ENCODE measurements at places on chromosomes 4 and X.

- no peak for DNase-seq
These were observed 45.7 kb upstream of the NDST4 start for GRCh38 chr4:115159141-115159540.

DNA sequence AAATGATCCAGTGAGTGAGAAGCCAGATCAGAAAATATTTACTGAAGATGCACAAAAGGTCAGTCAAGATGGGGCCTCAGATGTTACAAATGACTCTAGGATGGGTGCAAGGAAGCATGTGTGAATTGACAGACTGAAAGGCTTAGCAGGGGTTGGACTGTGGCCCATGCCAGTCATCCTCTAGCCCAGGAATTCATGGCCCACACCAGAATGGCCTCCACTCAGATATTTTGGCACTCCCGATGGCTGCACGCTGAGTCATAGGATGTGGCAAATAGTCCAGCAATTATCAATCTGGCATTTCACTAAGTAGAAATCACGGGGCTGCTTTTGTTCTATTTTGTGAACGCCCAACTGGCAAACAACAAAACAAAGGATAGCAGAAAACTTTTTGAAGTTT, 406.5 kb downstream of the IQCM start:
- DNase-seq, result no peak

GRCh38 chr4:40197879-40198689, 1.3 kb downstream of the RHOH start:
- no peak for DNase-seq

DNA sequence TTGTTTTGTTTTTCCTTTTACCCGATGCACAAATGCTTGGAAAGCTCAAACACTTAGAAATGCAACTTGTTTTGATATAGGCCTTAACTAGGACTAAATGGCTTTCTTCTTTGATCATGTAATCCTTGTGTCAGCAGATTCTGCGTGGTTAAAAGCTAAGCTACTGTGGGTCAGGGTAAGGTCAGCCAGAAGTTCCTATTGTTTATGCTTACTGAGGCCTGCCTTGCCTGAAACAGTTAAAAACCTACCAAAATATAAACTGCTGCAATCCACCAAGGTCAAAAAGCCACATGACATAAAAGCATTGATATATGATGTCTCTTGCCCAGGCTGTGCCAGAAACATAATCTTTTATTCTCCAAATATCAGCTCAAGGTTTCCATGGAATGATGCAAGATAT, 223.4 kb downstream of the FAM47B start:
- DNase-seq, result no peak

GRCh38 chr4:71470524-71470923, 131.7 kb downstream of the SLC4A4 start:
- DNase-seq, result no peak

- DNase-seq, result no peak
These were observed 571.4 kb downstream of the RAPGEF2 start for GRCh38 chr4:159674241-159674640.

DNA sequence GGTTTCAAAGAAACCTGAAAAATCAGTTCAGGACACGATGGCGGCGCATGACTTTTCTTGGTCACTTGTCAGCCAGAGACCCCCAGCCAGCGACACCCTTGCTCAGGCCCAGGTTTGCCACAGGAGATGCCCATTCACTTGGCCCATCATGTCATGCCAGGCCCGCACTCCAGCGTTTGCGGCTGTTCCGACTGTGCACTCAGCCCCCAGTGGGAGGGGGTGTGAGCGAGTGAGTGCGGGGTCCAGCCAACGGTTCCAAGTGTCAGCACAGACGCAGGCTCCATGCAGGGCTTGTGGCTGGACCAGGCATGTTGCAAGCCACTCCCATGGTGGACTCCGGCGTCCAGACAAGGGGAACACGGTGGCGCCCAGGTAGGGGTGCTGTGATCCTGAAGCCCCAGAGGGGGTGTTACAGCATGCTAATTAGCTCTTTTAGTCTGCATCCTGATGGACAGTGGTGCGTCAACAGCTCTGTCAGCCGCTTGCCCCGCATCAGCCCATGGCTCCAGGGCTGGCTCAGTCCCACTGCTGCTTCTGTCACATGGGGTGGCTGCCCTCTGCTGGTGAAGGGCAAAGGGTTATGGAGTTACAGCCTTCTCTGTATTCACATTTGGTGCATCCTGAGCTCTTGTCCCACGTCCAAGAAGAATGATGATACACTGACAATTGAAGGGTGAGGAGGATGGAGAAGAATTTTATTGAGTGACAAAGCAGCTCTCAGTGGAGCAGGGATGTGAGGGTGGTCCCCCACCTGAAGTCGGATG, 3.7 kb upstream of the MAEA start:
- no peak for DNase-seq

DNA sequence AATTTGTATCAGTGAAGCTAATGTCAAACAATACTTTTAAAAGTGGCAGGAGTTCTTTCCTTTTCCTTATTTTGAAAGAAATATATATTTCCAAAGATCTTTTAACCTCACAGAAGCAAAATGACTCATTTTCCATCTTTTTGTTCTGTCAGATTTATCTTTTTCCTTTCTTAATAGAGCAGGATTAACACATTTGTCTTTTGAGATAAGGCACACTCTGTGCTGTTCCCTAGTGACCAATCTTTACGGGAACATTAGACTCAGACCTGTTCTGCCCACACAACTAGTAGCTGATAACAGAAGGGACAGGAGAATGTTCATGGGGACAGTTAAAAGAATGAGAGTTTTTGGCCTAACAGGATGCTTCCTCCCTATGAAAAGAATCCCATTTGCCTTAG, 381.2 kb downstream of the STPG2 start:
- no peak for DNase-seq

GRCh38 chr4:7068883-7069282, 1.0 kb upstream of the GRPEL1 start:
- no peak for DNase-seq

DNA sequence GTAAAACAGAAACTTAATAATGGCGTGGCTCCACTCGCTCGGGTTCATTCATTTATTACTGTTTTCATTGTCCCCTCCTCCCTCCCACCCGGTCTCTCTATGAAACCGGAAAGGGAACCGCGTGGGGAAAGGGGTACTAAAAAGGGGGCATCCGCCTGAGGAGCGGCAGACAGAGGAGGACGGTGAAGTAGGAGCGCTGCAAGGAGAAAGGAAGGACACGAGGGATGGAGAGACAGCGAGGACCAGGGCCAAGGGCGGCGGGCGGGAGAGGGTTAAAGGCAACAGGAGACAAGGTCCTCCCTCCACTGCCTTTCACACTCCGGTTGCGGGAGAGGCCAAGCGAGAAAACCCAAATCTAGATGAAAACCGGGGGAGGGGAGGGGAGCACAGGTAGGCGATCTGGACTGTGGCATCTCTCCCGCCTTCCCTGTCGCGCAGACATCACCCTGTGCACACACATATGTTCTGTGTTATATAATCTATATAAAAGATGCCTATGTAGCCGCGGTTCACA, 829 bp downstream of the ELOVL6 start:
- DNase-seq, result peak; percentile 7

- DNase-seq, result no peak
These were observed 102.7 kb downstream of the CNKSR2 start for GRCh38 chrX:21476909-21477308.

DNA sequence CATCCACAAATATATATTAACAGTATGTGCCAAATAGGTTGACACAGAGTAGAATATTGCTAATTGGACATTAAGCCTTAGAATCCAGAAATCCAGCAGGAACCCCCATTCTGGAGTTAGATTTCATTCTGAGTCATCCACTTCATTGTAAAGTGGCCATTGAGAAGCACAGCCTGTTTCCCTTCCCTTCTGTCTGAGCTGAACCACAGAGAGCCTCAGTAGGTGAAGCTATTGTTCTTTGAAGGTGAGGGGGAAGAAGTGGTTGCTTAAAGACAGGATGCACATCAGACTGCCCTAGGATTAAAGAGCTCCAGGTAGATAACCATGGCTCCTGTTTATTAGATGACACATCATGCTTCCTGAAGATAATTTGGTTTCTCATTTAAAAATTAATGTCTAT, 30.6 kb upstream of the MCF2 start:
- no peak for DNase-seq

All from activated naive CD4-positive, alpha-beta T cell (primary cell).